ENCODE measurements at places on chromosomes 13 and 19.

DNA sequence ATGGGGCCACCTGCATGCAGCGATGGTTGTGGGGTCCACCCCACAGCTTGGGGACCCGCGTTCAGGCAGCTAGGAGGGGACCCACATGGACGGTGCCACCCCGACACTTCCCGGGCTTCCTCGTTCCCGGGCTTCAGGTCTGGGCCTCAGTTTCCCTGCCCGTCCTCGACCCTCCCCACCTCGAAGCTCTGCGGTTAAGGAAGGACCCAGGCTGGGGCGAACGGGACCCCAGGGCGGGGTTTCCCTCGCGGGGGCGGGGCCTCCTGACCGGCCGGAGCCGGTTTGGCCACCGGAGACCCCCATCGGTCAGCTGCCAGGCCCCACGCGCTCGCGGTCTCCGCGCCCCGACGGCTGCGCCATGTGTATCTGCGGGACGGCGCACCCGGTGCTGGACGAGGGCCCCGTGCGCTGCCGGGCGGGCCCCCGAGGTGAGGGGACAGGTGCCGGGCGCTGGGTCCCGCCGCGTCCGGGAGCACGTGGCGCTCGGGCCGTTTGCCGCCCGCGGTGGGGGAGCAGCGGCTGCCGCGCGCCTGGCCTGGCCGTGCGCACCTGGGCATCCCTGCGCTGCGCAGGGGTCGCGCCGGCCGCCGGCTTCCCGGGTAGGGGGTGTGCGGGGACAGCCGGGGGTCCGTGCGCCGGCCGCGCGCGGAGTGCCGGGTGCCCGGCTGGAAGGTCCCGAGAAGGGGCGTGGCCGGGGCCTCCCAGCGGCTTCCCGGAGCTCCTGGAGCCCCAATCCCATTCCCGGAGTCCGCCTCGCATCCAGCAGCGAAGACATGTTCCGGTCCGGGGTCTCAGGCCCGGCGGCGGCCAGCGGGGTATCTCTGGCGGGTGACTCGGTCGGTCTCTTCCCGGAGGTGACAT is 4.2 kb downstream of the ARHGAP45 start:
- no peak for DNase-seq

GRCh38 chr13:106104281-106104901 is 431.1 kb downstream of the EFNB2 start:
- no peak for DNase-seq

DNA sequence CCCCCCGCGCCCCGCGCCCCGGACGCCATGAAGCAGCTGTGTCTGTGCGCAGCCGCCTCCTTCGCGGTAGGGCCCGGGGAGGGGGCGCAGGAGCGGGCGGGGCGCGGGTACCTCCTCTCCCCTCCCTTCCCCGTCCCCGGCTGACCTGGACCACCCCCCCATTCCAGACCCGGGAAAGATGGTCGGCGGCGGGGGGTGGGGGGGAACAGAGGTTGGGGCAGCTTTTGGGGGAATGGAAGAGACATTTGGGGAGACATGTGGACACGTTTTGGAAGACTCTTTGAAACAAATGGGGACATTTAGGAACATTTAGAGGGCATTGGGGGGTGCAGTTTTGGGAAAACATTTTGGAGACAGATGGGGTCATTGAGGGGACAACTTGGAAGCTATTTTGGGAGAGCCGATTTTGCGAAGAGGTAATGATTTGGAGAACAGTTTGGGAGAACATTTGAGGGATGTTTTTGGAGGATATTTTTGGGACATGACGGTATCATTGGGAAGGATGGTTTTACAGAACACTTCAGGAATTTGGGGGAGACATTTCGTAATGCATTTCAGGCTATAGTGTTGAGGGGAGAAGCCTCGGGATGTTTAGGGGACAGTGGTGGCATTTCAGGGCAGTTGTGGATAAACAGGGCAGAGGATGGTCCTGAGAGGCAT is 16.1 kb downstream of the ANKRD24 start:
- DNase-seq: no peak

DNA sequence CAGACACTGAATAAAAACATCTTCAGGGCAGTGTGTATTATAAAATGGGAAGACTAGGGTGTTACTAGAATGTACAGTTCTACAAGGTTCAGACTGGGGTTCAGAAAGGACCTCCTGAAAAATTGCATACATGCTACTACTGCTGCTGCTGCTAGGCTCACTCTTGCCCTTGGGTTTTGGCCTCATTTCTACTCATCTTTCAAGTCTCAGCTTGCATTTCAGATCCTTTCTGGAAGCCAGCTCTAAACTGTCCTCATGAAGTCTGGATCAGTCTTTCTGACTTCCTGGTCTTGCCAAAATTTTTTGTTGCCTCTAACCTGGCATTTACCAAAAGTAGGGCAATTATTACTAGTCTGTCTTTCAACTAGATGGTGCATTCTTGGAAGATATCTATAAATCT is 393.3 kb downstream of the DIAPH3 start:
- DNase-seq: no peak

DNA sequence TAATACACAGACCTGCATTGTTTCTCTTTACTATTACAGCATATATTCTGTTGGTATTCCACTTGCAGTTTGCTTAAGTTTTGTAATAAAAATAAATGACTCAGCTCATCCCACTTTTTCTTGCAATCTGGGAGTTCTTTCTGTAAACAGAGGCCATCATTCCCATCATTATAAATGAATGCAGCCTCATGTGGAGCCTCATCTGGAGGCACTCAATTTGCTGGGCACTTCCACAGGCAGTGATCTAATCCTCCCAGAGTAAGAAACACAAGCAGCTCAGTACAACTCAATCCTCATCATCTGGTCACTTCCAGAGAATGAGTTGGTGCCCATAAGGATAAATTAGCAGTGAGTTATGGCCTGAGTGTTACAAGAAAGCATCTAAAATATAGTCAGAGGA is 2801.9 kb downstream of the PCDH9 start:
- no peak for DNase-seq

- DNase-seq: no peak
Measured at GRCh38 chr13:27466513-27466912, 16.1 kb upstream of the MTIF3 start.

GRCh38 chr19:7063339-7063738 is 4.9 kb upstream of the MBD3L3 start:
- no peak for DNase-seq

DNA sequence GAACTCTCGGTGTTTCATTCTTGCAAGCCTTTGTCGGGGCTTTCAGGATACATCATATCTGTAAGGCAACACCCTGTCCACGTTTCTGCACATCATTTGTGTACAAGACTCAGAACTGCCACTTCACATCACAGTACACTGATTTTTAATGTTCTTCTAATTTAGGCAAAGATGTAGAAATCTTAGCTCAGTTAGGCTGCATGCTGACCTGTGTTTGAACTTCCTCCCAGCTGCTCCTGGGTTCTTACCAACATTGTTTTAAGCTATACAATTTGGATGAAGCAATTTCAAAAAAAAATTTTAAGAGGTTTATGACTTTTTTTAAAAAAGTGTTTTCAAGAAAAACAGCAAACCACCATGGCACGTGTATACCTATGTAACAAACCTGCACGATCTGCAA is 1047.9 kb upstream of the SLC10A2 start:
- no peak for DNase-seq

DNA sequence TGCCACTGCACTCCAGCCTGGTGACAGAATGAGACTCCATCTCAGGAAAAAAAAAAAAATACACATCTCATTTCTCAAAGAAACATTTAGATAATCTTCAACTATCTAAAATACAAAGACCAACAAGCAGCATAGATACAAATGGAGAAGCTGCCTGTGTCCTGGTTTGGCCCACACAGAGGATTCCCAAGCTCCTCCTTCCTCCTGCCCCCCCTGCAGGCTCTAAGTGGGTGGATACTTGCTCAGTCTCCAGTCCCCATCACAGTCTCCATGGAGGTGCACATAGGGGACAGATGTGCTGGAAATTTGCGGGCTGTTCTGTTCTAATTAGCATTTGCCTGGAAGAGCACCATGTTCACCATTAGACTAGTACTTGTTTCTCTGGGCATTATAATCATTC is 59.9 kb downstream of the ABCC4 start:
- DNase-seq: no peak
